ENCODE measurements at places on chromosomes 2 and 18. TPM values are rescaled to one million over a fixed set of nuclear protein-coding genes. Genes with fewer than 3 reads are reported as not detected.

Gene IL1RL1
- total RNA-seq: 0.71 TPM

Gene INPP5D
- total RNA-seq: 157 TPM

Gene PLGLB1
- 3.2 TPM for total RNA-seq

Gene UGP2
- 180 TPM for total RNA-seq

Gene REG1A
- not detected for total RNA-seq

Gene GBX2
- not detected for total RNA-seq

Gene GPR155
- 11.3 TPM for total RNA-seq

Gene ALK
- not detected for total RNA-seq

Gene SULT1C2
- total RNA-seq: not detected

Gene COL4A3
- 0.13 TPM for total RNA-seq

Gene ALKAL2
- total RNA-seq: not detected

Gene FOXD4L1
- total RNA-seq: 0.23 TPM

Gene ITGA4
- 252 TPM for total RNA-seq

Gene FAM124B
- 1.2 TPM for total RNA-seq

Gene ZNF514
- 13.4 TPM for total RNA-seq

Gene B3GNT7
- total RNA-seq: 0.15 TPM

Gene ZAP70
- 283 TPM for total RNA-seq

All from activated CD4-positive, alpha-beta memory T cell treated with anti-CD3 and anti-CD28 coated beads, Interleukin-2, amount 10 ng/mL, durations not matched to agents 7 days and 5 days (primary cell).